ENCODE measurements at places on chromosomes 4 and X.

DNA sequence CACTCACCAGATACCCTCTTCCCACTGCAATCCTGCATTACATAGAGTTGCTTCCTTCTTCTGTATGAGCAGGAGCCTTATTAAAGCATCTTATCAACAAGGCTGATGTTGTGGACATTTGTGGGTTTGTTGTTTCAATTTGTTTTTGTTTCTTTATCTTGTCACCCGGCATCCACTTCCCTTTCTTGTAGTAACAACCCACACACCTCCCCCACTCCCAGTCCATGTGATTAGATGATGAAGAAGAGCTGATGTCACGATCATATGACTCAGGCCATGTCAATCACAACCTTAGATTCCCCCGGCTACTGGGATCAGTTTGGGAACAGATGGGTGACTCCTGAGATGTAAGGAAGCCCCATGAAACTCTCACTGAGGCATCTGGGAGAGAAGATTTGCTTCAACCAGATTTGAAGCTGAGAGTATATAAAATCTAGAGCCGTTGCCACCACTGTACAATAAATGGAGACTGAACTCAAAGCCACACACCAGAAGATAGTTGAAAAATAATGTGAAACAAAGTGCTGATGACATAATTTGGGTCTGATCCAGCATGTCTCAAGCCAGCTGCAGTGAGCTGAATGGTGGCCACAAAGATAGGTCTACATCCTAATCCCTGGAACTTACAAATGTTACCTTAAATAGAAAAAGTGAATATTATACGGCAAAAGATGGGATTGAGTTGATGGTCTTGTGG is 34.1 kb upstream of the SRD5A3 start:
- no peak for DNase-seq

DNA sequence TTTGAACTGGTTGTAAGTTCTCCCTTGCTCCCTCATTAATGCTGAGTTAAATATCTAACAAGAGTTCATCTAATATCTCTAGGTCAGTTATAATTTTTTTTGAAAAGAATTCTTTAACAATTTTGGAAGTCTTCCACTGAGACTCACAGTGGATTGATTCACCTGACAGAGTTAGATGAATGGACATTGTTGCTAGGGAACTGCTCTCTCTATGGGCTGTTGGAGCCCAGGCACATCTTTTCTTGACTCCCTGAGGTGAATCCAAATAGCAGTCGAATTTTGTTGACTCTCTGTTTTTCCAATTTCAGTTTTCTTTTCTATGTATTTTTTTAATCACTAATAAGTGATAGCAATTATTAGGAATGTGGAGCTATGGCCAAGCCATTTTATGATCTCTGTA is 996.1 kb upstream of the PABPC4L start:
- DNase-seq = no peak

DNA sequence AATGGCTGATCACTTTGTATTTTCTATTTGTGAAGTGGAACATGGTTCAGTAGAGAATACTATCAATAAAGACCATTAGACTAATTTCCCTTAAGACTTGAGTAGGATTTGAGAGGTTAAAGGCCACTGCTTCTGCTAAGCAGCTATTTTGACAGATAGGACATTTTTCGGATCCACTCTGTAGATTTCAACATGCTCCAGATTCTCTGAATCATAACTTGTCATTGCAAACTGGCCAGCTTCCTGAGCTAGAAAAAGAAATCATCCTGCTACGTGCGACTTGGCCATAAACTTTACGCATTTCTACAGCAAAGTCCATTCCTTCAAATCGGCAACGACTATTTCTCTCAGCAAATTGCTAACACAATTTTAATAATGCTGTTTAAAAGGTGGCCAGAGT is 55.2 kb downstream of the MGST2 start:
- no peak for DNase-seq

GRCh38 chrX:153727123-153727931 is 2.7 kb downstream of the ABCD1 start:
- DNase-seq = no peak

- no peak for DNase-seq
Measured at GRCh38 chrX:9921407-9921806, 45.8 kb upstream of the CLDN34 start.

DNA sequence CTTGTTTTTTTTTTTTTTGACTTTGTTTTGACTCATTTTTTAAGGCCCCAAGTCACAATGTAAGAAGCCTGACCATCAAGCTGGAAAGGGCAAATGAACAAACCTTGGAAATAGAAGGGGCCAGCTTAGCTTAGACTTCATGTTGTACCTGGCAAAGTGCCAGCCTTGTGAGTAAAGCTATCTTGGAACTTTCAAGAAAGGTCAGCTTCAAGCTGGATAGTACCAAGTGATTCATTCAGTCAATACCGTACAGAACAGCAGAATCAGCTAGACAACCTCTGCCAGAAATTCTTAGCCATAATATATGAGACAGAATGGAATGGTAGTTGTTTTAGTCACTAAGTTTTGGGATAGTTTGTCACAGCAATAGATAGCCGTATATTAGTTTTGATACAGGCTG is 1492.2 kb upstream of the TENM3 start:
- DNase-seq = no peak

- DNase-seq = no peak
Measured at GRCh38 chr4:125358453-125358852, 43.7 kb downstream of the FAT4 start.

GRCh38 chr4:8774071-8774470 is 97.6 kb downstream of the HMX1 start:
- no peak for DNase-seq

DNA sequence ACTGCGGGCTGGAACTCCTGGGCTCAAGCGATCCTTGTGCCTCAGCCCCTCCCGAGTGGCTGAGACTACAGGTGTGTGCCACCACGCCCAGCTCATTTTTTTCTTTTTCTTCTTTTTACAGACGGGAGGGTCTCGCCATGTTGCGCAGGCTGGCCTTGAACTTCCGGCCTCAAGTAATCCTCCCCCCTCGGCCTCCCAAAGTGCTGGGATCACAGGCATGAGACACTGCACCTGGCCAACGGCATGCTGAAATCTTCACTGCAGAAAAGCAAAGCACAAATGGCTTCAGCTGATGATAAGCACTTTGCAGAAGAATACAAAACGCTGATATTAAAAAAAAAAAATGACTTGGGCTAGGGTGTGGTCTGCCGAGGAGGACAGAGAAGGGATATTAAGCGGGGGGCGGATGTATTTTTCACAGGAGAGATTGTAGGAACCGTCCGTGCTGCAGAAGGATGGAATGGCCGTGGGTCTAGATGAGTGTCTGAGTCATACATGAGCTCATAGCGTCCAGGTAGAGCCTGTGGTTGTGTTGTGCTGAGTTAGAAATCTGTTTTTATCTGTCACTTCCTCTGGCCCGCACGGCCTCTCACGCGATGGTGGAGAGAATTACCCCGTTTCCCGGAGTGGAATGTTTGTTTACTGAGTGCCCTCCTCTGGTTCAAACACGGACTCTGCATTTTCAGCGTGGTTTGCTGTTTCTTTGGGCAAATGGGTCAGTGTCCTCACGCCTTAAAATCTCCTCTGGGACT is 8.5 kb upstream of the AKAP17A start:
- DNase-seq = no peak

DNA sequence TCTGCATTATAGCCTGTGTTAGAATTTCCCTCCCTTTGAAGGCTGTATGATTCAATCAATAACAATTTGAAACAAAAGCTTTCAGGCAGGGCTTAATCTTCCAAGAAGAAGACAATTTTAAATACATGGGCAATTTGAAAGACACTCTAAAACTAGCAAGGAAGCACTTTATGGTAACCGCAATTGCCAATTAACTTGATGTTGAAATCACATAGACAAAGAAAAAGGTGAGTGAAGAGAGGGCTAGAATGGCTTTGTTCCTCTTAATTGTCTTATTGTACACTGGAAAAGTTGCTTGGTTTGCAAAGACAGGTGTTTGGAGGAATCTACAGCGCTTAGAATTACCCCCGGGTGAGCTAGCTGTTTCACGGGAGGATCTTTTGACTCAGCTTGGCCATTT is 74.4 kb upstream of the PRKX start:
- no peak for DNase-seq

DNA sequence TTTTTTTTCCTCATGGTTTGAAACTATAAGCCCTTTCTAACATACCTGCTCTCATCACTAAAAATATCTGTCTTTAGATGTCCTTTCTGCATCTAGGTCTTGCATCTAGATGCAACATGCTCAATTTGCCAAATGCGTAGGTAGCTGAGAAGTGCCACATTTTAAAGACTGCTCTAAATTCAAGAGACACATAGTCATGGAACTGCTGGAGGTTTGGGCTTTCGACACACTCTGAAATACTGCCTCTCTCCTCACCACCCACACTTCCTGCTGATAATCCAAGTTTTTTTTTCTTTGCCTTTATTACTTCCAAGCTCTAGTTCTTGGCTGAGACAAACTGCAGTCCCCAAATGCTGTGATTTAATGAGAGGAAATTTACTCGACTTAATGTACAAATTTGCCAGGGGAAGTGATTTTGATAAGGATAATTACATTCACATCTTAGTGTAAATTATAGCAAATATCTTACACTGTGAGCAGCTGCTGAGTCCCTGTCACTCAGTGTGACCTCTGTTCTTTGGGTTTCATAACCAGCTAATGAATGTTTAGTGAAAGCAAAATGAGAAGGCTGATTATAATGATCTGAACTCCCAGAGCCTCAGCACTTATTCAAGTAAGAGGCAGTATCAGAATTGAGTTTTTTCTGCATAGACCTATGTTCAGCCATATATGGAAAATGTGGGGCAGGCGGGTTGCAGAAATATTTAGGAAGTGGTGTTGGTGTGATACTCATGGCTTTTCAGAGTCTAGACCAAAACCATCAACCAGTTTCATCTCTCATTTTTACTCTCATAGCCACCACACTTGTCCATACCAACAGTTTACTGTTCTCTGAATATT is 31.3 kb downstream of the DRD5 start:
- DNase-seq = no peak

- no peak for DNase-seq
Measured at GRCh38 chr4:25235401-25235800, 1.6 kb downstream of the PI4K2B start.

DNA sequence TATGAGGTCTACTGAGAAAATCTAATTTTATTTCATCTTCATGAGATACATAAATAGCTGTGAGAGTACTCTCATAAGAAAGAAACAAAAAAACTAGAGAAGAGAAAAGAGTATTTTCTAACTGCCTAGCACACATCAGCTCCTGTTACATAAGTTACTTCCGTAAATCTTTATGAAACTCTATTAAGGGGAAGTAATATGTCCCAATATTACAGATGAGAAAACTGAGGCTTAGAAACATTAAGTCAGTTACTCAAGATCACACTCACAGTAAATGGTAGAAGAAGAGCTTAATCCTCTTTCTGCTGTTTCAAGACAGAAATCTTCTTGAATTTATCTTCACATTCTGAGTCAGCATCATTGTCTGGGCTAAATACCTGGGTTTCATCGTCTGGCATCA is 164.1 kb downstream of the DTHD1 start:
- DNase-seq = no peak

DNA sequence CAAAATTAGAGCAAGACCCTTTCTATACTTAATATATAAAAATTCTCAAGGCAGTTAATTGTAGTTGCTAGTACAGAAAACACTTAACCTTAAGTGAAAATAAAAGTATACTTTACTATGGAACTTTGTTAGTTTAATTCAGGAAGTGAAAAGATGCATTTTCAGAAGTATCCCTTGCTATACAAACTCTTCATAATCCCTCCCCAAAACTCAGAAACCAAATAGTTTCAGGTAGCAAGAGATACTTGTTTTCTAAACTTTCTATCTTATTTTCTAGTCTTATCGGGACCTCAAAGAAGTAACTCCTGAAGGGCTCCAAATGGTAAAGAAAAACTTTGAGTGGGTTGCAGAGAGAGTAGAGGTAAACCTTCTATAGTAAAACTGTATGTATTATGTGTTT is 14.3 kb downstream of the PAICS start:
- no peak for DNase-seq

DNA sequence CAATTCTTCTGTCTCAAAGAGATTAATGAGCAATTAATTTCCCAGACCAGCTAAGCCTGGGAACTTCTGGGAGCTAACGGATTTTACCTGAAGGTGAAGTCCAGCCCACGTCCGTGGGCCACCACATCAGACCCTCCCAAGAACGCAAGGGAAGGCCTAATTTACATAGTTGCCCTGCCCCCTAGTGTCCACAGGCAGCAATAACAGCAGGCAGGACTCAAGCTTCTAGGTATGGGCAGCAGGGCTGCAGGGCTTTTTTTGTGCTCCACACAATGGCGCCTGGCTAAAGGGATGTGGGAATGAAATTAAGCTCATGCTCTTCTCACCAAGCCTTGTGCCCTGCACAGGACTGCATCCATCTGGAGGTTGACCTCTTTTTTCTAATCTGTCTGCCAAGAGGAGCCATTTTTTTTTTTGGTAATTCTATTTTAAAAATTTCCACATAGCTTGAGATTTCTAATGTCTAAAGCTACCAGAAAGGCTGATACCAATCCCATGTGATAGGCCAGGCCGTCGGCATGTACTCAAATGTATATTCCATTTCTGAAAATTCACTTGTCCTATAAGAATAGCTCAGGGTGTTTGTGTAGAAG is 111.9 kb upstream of the TMEM164 start:
- peak; percentile 31 for DNase-seq

DNA sequence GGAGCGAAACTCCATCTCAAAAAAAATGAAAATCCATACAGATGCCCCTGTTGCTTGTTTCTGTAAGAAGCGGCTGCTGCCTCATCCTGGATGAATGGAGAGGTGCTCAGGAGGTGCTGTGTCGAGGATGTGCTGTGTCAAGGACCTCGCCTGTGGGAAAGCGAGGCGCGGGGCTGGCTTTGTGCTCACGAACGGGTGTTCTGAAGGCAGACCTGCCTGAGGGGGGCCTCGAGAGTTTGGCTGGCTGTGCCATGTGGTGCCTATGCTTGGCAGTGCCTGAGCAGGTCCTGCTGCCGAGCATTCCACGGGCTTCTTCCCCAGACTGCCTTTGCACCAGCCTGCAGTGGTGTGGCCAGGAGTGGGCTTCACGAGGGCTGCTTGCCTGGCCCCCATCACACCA is 61.5 kb downstream of the NSD2 start:
- DNase-seq = no peak

GRCh38 chrX:107723511-107723910 is 52.1 kb downstream of the TSC22D3 start:
- no peak for DNase-seq

DNA sequence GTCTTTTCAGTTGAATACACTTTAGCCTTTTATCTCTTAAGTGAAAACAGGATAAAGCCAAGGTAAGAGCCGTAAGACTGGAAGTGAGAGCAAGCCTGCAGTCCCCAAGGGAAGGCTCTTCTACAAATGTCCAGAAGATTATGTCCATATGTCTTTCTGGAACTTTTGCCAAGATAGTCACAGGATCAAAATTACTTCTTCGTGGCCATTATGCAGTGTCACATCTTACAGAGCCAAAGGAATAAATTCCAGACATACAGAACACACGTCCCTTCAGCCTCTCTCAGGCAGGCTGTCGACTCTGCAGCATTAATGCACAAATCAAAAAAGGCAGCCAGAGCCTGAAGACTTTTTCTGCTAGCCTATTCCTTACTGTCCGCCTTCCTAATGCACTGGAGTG is 10.9 kb upstream of the GATB start:
- DNase-seq = no peak

GRCh38 chrX:39667191-39667590 is 430.6 kb downstream of the BCOR start:
- peak; percentile 17 for DNase-seq

- no peak for DNase-seq
Measured at GRCh38 chr4:139279760-139280620, at the start of gene MGARP. Gene MGARP (minus strand): TSS chr4:139280225. CDS start chr4:139280158, 67 bp downstream.

- no peak for DNase-seq
Measured at GRCh38 chr4:176380352-176381157, 60.8 kb downstream of the SPCS3 start.

Data from DMS 273 treated with DMSO at 0.1 percent for 48 hours (cell line).